ENCODE measurements at places on chromosomes 3 and 15.

GRCh38 chr3:111076732-111077131 lies 5.1 kb downstream of the NECTIN3 start:
- no peak for DNase-seq

- no peak for DNase-seq
Measured at GRCh38 chr3:114659109-114660061, 365.6 kb downstream of the TIGIT start.

- DNase-seq: no peak
Measured at GRCh38 chr15:96076350-96076749, 254.2 kb upstream of the NR2F2 start.

DNA sequence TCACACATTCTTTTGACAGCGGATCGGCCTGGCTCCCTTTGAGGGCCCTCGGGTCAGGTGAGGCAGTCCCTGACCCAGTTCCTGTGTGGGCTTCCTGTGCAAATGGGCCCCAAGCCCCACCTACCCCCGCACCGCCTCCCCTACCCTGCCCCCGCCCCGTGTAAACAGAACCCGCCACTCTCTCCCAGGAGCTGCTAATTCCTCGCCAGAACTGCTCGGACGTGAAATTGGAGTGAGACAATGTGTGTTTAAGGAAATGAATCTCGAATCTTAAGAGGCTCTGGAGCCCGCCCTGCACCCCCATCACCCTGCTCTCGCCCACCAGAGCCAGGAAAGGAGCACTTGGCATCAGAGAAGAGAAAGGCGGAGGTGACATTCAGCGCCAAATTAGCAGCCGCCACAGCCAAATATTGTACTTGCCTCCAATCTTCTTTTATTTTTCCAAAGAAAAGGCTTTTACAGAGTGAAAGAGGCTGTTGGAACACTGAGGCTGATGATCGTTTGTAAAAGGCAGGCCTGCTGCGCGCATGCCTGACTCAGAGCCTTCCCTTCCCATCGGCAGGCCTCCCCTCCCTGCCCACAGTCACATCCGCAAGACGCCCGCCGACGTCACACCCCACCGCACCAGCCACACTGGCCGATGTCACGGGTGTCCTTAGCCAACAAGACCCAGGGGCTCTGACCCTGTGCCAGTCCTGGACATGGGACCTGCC lies 53.1 kb downstream of the CACNA2D2 start:
- peak; percentile 49 for DNase-seq

GRCh38 chr3:38834110-38834509 lies 18.1 kb upstream of the SCN10A start:
- DNase-seq: peak; percentile 18

GRCh38 chr3:131914090-131914691 lies 120.6 kb downstream of the CPNE4 start:
- DNase-seq: no peak
